ENCODE measurements at places on chromosomes 2 and 18.

DNA sequence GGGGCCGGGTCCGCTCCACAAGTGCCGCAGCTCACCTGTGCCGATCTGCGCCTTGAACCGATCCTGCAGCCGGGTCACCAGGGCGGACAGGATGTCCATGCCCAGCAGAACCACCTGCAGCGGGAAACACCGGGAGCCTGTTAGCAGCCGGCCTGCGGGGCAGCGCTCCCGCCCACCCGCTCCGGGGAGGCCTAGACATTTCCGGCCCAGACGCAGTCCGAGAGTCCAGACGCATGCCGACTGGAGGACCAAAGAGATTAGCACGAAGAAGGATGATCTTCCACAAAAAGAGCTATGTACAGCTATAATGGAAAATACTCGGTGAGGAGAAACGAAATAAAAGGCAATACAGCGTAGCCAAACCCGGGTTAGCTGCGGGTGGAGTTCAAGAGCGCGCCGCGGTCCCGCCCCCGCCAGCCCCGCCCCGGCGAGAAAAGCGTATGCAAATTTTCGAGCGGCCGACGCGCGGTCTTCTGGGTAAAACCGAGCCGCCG is 421 bp upstream of the RNU4ATAC start:
- peak; percentile 85 for DNase-seq

GRCh38 chr2:100982431-100982861 is 19.6 kb upstream of the RPL31 start:
- no peak for DNase-seq

DNA sequence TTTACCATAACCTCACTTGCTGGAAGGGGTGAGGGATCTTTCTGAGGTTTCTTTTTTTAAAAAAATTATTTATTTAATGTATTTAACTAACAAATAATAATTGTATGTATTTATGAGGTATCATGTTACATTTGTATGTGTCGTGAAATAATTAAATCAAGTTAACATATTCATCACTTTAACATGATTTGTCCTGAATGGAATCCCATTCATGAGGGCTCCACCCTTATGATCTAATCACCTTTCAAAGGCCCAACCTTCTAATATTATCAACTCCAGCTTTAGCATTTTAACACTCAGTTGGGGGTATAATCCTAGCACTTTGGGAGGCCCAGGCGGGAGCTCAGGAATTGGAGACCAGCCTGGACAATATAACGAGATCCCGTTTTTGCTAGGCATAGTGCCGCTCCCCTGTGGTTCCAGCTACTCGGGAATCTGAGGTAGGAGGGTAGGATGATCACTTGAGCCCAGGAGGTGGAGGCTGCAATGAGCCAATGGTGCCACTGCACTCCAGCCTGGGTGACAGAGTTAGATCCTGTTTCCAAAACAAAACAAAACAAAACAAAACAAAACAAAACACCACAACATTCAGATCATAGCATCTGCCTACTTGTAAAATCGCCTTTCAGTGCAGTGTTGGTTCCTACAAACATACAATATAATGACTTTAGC is 1.1 kb upstream of the TAF4B start:
- DNase-seq, result no peak

GRCh38 chr2:203656522-203657287 is 49.7 kb upstream of the CD28 start:
- DNase-seq, result no peak

DNA sequence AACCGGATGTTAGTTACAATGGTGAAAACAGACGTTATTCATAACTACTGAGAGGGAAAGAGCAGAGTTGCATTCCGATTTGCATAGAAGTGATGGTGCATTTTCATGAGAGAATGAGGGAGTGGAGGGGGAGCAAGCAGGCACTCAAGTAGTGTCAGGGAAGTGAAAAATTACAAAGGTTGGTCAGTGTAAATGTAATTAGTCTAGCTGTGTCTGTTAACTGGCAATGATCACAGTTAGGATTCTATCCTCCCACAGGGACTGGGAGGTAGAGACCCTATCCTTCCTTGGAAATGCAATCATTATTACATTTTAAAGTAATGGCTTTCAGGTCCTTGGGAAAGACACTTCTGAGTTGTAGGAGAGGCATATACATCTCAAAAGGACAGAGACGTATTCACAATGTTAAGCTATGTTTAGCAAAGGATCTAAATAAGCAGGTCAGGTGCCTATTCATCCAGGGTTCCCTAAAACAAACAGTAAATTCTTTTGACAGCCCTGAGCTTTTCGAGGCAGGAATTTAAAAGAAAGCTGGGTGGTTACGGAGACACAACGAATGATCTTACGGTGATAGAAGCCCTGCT is 1671.8 kb upstream of the DDX18 start:
- DNase-seq, result no peak

- DNase-seq, result no peak
These were observed 317.8 kb downstream of the EPHA4 start for GRCh38 chr2:221254299-221254698.

- DNase-seq, result no peak
These were observed 30.1 kb downstream of the PLEKHA3 start for GRCh38 chr2:178510384-178510783.

GRCh38 chr18:47560723-47561715 is 309.6 kb upstream of the SKOR2 start:
- DNase-seq, result no peak

DNA sequence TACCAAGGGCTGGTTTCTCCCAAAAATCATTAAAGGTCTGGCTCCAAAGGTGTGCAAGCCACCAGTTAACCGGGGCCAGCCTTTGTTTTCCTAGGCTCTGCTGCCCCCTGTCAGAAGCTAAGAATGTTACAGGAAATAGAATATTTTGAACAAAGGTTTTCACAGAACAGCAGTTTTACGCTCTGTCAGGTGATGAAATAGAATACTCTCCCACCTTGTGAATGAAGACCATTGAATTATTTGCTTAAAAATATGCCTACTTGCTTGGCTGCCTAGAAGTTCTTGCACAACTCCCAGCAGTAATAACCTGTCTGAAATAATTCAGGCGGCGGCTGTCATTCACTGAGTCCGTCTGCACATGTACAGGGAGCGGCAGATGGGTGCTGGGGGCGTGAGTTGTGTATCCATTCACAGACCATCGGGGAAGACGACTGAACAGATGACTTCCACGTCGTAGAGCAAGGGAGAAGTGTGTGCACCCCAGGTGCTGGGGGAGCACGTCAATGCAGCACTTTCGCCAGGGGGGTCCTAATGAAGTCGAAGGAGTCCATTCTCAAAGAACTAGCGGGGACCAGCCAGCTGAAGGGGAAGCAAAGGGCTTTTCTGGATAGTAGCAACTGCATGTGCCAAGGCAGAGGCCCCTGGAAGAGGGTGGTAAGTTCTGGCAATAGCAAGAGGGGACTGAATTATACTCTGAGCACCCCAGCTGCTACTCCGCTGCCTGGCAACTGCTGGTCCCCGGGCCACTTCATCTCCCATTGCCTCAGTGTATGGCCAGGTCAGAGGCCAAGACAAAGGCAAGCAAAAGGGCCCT is 56.1 kb downstream of the SF3B1 start:
- peak; percentile 76 for DNase-seq

GRCh38 chr2:75356865-75357264 is 157.5 kb upstream of the TACR1 start:
- no peak for DNase-seq

GRCh38 chr18:79878741-79879378 is 72.6 kb downstream of the SLC66A2 start:
- no peak for DNase-seq

DNA sequence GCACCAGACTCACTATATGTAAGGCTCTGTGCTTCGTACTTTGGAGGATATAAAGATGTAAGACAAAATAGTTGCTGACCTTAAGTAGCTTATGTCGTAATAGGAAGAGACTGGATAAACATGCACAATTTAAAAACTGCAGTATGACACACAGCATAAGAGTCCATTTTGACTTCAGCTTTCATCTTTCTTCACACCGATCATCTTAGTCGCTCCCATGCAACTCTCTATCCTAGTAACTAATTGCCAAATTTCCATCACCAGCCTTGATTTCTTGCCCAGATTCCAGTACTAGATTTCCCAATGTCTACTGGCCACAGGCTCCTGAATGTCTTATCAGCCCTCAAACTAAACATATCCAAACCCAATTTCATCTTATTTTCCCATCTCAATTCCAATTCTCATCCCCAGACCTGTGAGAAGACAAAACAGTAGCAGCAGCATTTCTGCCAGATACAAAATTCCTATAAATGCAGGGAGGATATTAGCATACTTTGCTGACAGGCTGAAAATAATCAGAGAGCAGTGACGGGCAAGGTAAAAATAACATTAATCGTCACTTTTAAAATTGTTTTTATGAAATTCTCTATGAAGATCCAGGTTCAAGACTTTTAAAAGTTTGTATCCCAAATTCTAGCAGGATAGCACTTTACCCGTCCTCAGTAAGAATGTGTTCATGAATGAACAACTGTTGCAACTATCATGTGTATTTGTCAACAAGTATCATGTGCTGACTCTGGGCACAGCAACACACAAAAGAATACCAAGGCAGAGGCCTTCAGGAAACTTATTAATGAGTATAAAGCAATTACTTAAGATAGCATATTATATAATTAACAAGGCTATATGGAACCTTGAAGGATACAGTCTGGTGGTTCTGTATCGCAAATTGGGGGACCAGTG is 42.2 kb downstream of the KIDINS220 start:
- DNase-seq, result no peak

DNA sequence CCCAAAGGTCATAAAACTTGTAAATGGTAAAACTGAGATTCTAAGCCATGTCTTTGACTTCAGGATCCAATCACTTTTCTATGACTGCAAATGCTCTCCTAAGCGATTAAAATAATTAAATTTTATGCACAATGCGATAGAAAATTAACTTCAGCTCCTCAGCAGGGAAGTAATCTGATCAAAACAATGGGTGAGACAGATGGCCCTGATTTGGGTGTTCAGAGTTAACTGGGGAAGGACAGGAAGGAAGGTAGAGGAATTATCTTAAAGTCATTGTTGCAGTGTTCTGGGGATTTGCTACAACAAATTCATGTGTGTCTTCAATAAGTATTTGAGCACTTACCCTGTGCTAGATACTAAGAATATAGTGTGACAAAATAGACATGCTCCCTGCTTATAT is 446.0 kb upstream of the MEX3C start:
- no peak for DNase-seq

- DNase-seq, result no peak
These were observed 508 bp upstream of the TUBA4B start for GRCh38 chr2:219252570-219252899.

DNA sequence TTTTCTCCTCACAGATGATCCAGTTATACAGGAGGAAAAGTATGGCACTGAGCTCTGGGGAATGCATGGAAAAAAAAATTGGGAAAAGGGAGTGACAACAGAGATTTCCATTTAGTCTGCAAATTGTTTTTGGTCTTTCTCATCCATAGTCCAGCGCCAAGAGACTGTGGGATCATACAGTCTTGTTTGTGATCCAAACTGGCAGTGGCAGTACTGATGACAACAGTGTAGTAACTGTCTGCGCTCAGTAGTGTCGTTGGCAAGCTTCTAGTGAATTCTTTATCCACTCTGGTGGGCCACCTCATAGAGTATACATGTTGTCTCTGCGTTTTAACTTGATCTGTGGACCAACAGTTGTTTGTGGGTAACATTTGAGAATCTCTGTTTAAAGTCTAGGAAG is 37.9 kb downstream of the GALNT1 start:
- no peak for DNase-seq

DNA sequence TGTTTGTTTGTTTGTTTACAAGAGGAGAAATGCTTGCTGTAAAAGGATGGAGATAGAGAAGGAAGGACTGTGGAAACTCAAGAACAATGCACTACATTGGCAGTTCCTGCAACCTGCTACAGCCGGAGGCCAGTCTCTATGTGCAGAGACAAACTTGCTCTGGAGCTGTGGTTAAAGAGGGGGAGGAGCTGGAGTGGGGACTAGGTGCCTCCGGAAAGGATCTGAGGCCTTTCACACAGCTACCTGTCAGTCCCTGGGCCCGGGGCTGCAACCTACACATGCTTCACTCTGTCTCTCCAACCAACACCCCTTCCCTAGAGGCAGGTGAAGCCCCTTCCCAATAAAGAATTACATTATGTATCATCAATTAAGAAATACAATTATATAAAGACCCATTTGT is 1234.0 kb upstream of the ZEB2 start:
- no peak for DNase-seq

DNA sequence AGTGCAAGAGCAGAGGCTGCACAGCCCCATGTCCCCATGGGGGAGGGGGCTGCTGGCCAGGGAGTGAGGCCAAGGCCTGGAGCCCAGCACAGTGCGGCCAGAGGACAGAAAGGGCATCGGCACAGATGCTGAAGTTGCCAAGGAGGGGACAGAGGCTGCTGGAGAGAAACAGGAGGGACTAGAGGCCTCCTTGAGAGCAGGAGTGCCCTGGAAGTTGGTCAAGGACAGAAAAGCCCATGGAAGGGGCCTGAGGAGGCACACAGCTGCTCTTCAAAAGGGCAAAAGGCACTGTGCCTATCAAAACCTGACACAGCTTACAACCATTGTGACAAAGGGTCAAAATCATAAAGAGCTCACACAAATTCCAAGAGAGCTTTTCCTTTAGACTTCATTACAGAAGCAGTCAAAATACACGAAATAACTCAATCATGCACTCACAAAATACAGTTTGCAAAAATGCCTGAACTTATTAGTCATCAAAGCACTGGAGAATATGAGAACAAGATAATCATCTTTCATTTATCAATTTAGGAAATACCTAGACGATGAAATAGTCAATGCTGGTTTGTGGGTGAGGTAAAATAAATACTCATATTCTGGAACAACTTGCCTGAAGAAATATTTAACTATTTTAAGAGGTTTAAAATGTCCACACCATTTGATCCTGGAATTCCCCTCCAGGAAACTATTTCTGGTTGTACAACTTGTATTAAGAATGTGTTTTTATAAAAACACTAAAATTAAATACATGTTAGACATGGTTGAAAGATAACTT is 79.6 kb downstream of the USP40 start:
- peak; percentile 4 for DNase-seq

DNA sequence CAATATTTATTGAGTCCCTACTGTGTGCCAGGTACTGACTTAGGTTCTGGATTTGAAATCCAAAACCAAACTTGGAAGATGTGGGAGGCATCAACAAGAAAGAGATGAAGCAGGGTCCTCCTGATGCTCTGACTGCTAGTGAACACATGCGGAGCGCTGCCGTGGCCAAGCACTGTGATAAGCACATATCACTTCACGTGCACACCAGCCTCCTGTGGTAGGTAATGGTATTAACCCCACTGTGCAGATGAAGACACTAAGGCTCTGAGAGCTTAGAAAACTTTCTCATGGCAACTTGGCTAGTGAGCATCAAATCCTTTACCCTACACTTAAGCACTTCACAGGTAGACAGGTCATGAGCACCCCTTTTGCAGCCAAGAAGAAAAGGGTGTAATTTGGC is 216.1 kb downstream of the HAUS1 start:
- DNase-seq, result no peak

- no peak for DNase-seq
These were observed 47.0 kb downstream of the CHRNA1 start for GRCh38 chr2:174717273-174717672.

GRCh38 chr2:240615820-240616547 is 9.3 kb upstream of the GPR35 start:
- no peak for DNase-seq
